Glomerular endothelial cell (primary cell): ENCODE measurements at places on chromosomes 7 and 10. TPM values are rescaled to one million over a fixed set of nuclear protein-coding genes. Genes with fewer than 3 reads are reported as not detected.

- DNase-seq, result no peak
Observed at GRCh38 chr10:110190170-110190569, 17.2 kb upstream of the MXI1 start.

GRCh38 chr7:4641667-4642467 lies 40.2 kb upstream of the FOXK1 start:
- no peak for DNase-seq

GRCh38 chr10:98330987-98331386 lies 63.0 kb upstream of the LOXL4 start:
- DNase-seq, result no peak

DNA sequence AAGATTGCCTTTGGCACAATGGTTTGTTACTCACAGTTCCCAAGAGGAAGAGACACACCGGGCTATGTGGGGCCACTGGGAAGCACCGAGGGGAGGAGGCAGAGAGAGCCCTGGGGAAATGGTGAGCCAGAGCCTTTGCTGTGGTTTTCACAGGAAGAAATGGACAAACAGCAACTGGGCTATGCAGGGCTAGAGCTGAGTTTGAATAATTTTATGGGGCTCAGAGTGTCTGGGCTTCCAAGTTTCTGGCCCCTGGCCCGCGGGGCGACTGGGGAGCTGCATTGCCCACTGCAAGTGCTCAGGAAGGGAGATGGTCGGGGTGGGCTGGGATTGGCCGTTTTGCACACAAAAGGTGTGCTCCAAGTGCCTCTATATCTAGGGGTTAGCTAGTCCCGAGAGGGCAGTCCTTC lies 92.6 kb downstream of the CHST15 start:
- no peak for DNase-seq

DNA sequence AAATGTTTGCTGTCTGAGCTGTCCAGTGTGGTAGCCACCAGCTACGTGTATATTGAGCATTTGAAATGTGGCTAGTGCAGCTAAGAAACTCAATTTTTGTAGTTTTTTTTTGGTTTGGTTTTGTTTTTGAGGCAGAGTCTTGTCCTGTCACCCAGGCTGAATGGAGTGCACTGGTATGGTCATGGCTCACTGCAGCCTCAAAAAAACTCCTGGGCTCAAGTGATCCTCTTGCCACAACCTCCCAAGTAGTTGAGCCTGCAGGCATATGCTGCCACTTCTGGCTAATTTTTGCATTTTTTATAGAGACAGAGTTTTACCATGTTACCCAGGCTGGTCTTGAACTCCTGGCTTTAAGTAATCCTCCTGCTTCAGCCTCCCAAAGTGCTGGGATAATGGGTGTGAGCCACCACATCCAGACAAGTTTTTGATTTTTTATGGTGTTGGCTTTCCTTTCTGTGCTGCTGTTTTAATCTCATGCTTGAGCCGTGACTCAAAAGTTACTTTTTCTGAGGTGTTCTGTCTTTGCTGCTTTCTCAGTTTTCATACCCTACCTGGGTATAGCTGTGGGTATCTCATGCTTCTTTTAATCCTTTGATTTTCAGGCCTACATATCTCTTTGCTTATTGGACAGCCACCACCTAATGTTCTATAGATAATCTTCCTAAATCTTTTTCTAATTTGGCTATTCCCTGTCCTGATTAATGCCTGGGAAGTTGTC lies 16.0 kb downstream of the WAC start:
- no peak for DNase-seq

DNA sequence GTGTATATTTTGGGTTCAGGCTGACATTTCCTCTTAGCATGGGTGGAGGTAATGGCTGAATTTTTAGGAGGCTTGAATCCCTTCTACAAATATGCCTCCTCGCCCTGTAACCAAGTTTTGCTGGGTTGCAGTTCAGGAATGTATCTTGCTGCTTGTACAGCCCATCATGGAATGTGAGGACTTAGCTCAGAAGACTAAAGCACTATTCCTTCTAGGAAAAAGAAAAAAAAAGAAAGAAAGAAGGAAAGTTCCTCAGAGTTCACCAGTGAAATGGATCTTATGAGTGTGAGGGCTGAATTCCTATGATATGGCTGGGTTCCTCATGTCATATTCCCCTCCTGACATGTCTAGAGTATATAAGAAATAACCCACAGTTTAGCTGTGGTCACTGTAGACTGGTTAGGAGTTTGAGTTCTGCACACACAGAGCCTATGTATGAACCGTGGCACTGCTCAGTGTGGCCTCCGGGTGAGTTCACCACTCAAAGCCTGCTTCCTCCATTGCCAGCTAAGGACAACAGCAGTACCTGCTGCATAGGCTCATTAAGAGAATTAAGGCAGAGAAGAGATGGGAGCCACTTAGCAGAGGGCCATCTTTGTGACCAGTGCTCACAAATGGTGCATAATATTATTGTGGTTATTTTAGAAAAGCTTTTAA lies 114.0 kb downstream of the TACC2 start:
- DNase-seq, result no peak

GRCh38 chr10:85542152-85542551 lies 824.4 kb downstream of the GRID1 start:
- no peak for DNase-seq

DNA sequence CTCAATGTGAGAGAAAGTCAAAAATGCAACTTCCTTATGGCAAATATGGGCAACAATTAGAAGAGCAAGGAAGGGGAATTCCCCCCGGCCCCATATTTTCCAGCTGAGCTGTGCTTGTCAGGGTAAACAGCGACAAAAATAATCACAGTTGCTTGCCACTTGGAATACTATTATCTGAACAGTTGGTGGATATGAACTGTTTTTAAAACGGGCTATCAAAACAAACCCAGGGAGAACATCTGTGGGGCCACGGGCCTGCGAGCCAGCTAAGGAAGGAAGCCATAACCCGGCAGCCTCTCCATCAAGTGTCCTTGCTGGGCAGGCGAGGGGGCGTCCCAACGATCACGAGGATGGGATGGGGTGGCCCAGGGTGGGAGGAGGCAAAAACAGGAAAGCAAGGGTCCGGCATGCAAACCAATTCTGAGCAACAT lies 228.4 kb downstream of the ARHGAP12 start:
- peak; percentile 69 for DNase-seq

GRCh38 chr10:115355162-115355760 lies 262.1 kb downstream of the ATRNL1 start:
- DNase-seq, result peak; percentile 31

DNA sequence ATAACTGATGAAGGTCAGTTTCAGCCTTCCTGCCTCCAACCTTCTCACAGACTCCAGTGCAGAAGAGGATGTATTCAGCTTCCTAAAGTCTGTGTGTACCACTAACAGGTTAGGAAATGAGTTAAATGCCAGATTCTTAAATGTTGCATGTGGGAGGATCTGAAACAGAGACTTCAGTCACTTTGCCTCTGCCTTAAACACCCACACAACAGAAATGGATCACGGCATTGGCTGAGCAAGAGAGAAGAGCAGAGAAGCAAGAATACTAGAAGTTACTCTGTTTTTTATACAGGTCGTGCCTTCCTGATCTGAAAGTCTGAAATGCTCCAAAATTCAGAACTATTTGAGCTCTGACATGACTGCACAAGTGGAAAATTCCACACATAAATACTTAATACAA lies 98.9 kb upstream of the ARHGAP21 start:
- no peak for DNase-seq

GRCh38 chr7:105046414-105046813 lies 32.4 kb downstream of the KMT2E start:
- no peak for DNase-seq

GRCh38 chr10:86960003-86960862 lies 1.8 kb downstream of the SNCG start:
- no peak for DNase-seq

DNA sequence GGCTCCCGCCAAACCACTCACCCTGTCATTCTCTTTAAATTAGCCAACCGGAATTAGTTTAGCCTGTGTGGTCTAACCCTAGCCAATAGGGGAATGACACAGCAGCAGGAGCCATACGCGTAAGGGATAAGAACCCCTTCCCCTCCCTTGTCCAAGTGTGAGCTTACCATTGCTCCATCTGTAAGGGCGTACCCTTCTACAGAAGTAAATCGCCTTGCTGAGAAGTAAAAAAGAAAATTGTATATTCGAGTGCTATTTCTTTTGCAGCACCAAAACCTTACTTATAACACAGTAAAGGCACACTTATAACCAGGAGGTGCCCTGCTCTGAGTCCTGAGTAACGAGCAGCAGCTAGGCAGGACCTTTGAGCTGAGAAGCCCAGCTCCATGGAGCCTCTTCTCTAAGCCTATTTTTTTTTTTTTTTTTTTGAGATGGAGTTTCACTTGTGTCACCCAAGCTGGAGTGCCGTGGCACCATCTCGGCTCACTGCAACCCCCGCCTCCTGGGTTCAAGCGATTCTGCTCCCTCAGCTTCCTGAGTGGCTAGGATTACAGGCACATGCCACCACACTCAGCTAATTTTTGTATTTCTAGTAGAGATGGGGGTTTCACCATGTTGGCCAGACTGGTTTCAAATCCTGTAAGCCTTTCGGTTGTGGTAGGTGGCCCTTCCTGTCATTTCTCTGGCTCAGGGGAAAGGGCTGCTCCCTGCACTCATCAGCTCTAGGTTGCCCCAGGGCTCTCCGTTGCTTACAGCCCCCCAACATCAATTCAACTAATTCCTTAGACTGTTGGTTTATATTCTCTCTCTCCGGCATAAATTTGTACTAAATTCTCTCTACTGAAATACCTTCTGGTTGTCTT lies 73.3 kb downstream of the NSUN6 start:
- no peak for DNase-seq

DNA sequence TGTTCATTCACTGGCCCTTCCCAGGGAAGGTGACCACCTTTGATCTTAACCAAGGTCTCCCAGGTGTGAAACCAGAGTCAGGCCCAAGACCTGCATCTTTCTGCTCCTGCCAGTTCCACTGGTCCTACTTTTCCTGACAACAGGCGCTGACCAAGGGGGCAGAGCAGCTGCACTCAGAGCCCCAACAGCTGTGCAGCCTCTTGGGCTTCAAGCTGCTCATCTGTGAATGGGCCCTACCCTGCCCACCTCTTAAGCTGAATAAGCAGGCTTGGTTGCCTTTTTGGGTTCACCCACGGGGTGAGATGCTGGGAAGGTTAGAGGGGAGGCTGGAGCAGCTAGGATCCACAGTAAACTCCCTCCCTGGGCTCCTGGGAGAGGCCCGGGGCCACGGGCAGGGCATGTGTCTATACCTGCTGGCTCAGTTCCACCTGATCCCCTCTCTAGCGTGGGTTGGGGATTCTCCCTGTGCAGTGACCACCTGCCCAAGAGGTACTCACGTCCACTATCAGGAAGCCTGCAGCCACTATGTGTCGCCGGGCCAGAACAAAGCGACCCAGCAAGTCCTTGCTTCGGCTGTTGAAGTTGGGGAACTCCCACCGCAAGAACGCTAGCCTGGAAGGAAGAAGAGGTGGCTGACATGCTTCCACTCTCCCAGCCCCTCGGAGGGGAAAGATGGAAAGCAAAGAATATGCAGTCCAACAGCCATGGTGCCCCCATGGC lies 10.6 kb downstream of the TBRG4 start:
- no peak for DNase-seq

DNA sequence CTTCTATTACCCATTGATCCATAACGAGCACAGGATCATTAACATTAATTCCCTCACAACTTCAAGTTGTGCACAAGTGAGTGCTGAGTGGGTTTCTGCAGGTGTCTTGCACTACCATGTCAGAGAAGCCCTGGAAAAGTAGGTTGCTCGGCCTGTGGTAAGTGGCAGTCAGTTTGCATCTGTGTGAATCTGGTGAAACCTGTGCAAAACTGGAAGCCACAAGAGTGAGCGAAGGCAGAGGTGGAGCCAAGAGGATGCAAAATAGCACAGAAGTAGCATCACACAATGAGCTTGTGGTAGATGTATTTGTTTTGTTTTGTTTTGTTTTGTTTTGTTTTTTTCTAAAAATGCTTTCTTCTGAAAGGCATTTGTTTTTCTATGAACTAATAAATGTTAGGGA lies 181.5 kb downstream of the THSD7A start:
- DNase-seq, result no peak

- no peak for DNase-seq
Observed at GRCh38 chr10:131114846-131115245, 196.7 kb downstream of the TCERG1L start.

DNA sequence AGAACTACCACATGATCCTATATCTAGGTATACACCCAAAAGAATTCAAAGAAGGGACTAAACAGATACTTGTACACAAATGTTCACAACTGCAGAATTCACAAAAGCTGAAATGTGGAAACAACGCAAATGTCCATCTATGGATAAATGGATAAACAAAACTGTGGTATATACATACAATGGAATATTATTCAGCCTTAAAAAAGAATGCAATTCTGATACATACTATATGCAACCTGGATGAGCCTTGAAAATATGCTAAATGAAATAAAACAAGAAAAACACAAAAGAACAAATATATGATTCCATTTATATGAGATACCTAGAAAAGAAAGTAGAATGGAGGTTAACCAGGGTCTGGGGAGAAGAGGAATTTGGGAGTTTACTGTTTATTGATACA lies 7.2 kb downstream of the FAM133B start:
- no peak for DNase-seq

- DNase-seq, result no peak
Observed at GRCh38 chr10:31930023-31930751, 1.6 kb upstream of the ARHGAP12 start.

DNA sequence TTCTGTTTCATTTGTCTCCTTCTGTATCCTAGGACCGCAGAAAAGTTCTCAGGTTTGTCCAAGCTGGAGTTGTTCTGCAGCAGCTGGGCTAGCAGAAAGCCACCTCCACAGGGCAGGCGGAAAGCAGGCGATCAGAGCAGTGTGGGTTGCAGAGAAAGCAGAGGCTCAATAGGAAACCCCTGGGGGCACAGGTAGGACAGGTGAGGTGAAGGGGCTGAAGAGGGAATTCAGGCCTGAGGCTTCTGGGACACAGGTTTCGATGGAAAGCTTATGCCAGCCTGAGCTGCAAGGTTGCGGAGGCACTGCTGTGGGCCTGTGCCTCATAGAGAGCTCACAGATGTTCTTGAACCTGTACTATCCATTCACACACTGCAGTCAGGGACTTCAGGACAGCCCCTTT lies 194.9 kb upstream of the TPK1 start:
- no peak for DNase-seq

GRCh38 chr7:2819161-2819953 lies 24.8 kb downstream of the GNA12 start:
- no peak for DNase-seq

- peak; percentile 54 for DNase-seq
Observed at GRCh38 chr10:52308251-52309031, 5.6 kb upstream of the DKK1 start.

LLCFC1 gene
- not detected in 2 replicates for total RNA-seq

UNC5B gene
- total RNA-seq, result 19.5 and 69.5 TPM in 2 replicates

FUOM gene
- 18.7 and 54.1 TPM in 2 replicates for total RNA-seq

SUN3 gene
- total RNA-seq, result 0.64 TPM in 1 of 2 replicates, not detected in the other

MOGAT3 gene
- not detected in 2 replicates for total RNA-seq

ZYX gene
- total RNA-seq, result 270 and 344 TPM in 2 replicates

CRTAC1 gene
- 0.92 and 1.6 TPM in 2 replicates for total RNA-seq

SLC26A5 gene
- not detected in 2 replicates for total RNA-seq

PON1 gene
- not detected in 2 replicates for total RNA-seq
